ENCODE measurements at places on chromosomes 6 and 20. TPM values are rescaled to one million over a fixed set of nuclear protein-coding genes. Genes with fewer than 3 reads are reported as not detected.
A peak's percentile ranks its signal among the peaks of the same experiment; 100 is the strongest.

DNA sequence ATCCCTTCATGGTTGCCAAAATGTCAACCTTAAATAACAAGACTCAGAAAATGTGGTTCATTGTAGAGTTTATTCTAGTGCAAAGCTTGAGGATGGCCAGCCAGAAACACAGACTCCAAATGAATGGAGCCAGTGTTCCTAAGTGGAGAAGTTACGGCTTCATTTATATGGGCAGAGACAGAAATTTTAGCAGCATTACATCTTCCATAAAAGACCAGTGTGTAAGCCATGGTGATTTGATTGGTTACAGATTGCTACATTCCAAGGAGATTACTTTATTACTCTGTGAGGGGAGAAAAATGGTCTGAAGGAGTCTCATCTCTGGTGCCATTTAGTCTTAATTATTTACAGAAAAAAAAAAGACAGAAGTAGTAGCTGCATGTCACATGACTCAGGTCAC is 97.8 kb downstream of the OTOR start:
- H3K4me3 ChIP-seq: no peak overlapping the region
- no peak for DNase-seq
- H3K27ac ChIP-seq: no peak overlapping the region
- peaks cover 31% of the 10 kb centered on the region for H3K27me3 ChIP-seq
- H3K36me3 ChIP-seq: peaks cover 6% of the 10 kb centered on the region
- no peaks in the 10 kb centered on the region for H3K4me1 ChIP-seq

Gene TPMT
- 8.7 TPM for total RNA-seq

DNA sequence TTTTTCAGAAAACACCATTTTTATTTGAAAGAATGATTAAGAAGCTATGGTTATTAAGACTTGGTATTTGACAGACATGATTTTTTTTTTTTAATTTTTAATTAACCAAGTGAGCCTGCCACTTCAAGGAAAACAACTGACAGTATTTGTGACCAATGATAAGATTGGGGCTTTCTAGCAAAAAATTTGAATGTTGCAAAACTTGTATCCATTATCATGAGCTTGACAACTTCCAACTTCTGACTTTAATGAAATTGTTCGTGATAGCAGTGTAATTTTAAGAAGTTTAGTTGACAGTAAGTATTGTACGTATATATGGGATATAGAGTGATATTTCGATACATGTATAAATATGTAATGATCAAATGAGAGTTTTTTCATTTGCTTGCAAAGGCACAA is 21.6 kb upstream of the POM121L2 start:
- H3K27me3 ChIP-seq: no peaks in the 10 kb centered on the region
- peak overlapping the region; percentile 27 for H3K27ac ChIP-seq
- peaks cover 18% of the 10 kb centered on the region for H3K4me1 ChIP-seq
- DNase-seq: no peak

DNA sequence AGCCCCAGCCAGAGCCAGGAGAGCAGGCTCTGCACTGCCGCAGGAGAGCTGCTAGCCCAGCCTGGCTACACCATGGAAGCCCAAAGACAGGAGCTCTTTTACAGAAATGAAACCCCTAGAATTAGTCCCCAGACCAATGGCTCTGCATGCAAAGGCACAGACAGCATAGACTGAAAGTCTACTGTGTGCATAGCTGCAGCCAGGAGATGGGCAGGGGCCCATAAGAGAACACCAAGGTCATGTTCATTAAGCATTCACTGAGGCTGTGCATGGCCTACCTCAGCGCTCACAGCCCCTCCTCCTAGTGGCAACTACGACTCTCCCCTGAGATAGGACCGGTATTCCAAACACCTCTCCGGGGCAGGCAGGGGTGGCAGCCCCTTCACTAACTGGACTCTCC is 34.9 kb downstream of the SNX5 start:
- no peak overlapping the region for H3K27ac ChIP-seq
- H3K27me3 ChIP-seq: no peaks in the 10 kb centered on the region
- peaks cover 2% of the 10 kb centered on the region for H3K36me3 ChIP-seq

- no peaks in the 10 kb centered on the region for H3K27me3 ChIP-seq
- H3K4me3 ChIP-seq: no peak overlapping the region
- H3K4me1 ChIP-seq: peaks cover 4% of the 10 kb centered on the region
- no peak for DNase-seq
Measured at GRCh38 chr6:27138837-27139755, 108.4 kb upstream of the PRSS16 start.

Gene THBS2
- total RNA-seq: 0.05 TPM

- DNase-seq: no peak
- no peaks in the 10 kb centered on the region for H3K36me3 ChIP-seq
- peaks cover 18% of the 10 kb centered on the region for H3K4me1 ChIP-seq
- peak overlapping the region; percentile 98 for H3K27ac ChIP-seq
Measured at GRCh38 chr20:53622247-53623133, 28.9 kb upstream of the ZNF217 start.

Gene FERMT1
- 25.5 TPM for total RNA-seq

DNA sequence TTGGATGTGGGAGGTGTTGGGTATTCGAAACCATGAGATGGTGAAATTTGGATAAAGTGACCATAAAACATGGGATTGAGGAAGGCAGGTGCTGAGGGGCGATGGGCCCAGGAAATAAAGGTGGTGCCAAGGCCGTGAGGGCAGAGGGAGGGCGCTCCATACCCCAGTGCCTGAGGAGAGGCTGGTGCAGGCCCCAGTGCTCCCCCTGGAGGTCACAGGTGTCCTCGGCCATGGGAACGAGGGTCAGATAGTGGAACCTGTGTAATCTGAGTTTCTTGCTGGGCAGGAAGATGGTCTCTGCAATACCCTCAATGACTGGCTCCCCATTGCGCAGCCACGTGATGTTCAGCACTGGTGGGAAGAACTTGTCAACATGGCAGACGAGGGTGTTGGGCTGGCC is 16.2 kb downstream of the HLA-DPB1 start:
- no peaks in the 10 kb centered on the region for H3K4me1 ChIP-seq
- DNase-seq: peak; percentile 20

Gene OR2H1
- not detected for total RNA-seq

Gene MAP1LC3A
- total RNA-seq: 10.7 TPM

DNA sequence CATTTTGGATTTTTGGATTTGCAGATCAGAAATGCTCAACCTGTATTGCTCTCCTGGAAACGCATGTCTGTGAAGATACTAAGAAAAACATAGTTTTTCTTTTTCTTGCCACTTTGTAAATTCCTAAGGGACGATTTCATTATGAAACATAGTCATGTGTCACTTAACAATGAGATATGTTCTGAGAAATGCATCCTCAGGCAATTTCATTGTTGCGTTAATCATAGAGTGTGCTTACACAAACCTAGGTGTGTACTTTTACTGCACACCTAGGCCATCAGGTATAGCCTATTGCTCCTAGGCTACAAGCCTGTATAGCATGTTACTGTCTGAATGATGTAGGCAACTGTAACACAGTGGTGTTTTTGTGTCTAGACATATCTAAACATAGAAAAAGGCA is 13.4 kb upstream of the THEMIS start:
- no peaks in the 10 kb centered on the region for H3K27me3 ChIP-seq
- no peaks in the 10 kb centered on the region for H3K4me1 ChIP-seq
- DNase-seq: peak; percentile 17
- no peak overlapping the region for H3K27ac ChIP-seq
- H3K36me3 ChIP-seq: no peaks in the 10 kb centered on the region
- no peak overlapping the region for H3K4me3 ChIP-seq

Gene RGS17
- 2.5 TPM for total RNA-seq

DNA sequence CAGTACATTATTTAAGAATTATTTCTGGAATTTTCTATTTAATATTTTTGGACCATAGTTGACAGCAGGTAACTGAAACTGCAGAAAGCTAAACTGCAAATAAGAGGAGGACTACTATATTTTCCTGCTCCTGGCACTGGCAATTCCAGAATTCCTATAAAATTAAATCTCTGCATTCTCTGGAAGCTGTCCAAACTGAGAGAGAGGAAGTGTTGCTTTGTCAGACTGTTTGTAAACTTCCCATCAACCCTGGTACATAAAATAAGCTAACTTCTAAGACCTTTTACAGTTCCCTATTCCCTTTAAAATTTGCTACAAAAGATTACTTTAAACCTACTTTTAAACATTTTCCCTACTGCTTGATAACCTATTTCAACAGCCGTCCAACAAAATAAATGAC is 196.1 kb upstream of the RUNX2 start:
- H3K4me1 ChIP-seq: peaks cover 5% of the 10 kb centered on the region
- no peak for DNase-seq
- H3K36me3 ChIP-seq: peaks cover 6% of the 10 kb centered on the region
- H3K27ac ChIP-seq: no peak overlapping the region
- H3K4me3 ChIP-seq: no peak overlapping the region

DNA sequence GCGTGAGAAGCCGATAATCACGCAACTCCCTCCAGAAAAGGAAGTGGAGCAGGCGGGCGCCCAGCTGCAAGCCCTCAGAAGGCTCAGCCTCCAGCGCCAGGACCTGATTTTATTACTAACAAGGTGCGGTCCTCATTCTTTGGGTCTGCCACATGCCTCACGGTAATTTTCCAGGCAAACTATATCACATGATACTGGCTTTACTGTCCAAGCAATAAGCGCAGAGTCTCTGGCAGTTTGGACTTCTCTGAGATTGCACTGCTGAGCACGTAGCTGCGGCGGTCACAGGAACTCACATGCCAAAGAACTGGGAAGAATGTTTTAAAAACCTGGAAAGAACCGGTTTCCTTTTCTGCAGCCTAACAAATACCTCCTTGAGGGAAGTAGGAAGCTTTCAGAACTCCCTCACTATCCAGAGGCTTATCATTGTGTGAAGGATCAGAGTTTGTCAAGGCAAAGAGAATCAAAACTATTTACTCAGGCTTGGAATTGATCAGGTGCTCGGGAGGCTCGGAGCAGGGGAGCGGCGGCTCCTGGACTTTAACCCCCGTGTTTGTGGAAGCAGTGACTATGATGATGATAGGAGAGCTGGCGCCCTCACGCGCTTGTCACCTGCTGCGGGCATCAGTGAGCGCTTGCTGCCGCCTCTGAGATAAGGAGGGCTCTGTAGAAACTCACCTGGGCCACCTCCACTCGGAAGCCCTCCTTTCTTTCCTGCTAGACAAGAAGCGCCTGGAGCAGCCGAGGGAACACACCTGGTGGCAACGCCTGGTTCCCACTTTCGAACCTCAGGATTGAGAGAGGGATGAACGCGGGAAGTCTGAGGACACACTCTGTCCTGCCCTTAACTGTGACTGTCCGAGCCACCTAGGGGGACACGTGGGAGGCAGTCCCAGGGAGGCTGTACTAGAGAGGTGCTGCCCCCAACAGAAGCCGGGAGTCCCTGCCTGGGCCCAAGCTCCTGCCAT is 27.2 kb upstream of the SYNJ2 start:
- H3K27ac ChIP-seq: no peak overlapping the region
- DNase-seq: no peak
- H3K4me3 ChIP-seq: no peak overlapping the region
- peaks cover 5% of the 10 kb centered on the region for H3K4me1 ChIP-seq
- H3K36me3 ChIP-seq: no peaks in the 10 kb centered on the region

DNA sequence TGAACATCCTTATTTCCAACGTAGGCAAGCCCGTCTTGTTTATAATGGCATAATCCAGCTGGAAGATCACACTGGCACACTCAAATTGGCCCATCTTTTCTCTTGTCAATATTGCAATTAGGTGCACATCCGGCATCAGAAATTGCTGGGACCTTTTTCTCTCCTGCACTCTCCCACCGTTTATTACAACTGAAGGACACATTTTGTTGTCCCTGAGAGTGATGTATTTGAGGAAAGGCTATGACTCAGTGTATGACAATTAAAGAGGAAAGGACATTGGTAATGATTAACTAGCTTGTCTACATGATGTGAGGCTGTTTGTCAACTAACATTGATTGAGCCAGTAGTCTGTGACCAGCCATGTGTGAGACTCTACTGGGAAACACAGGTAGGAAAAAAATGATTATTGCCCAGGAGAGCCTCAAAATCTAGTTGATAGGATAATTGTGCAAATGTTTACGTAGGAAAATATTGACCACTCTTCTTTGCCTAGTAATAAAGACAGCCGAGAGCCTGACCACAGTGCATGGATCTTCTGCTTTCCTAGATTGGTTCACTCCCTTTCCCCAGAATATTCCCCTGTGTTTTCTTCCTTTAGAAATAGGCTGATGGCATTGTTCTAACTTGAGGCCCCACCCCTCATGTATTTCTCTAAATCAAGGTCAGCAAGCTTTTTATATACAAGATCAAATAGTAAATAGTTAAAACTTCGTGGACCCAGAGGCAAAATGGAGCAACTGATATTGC is 230.0 kb upstream of the BTBD3 start:
- no peaks in the 10 kb centered on the region for H3K4me1 ChIP-seq
- DNase-seq: no peak
- H3K27ac ChIP-seq: no peak overlapping the region
- H3K27me3 ChIP-seq: no peaks in the 10 kb centered on the region
- no peak overlapping the region for H3K4me3 ChIP-seq

GRCh38 chr6:159194421-159194820 is 25.2 kb downstream of the FNDC1 start:
- H3K4me3 ChIP-seq: no peak overlapping the region
- DNase-seq: no peak
- H3K27ac ChIP-seq: no peak overlapping the region
- no peaks in the 10 kb centered on the region for H3K4me1 ChIP-seq
- peaks cover 14% of the 10 kb centered on the region for H3K27me3 ChIP-seq

Gene TBXT
- not detected for total RNA-seq

Gene LRFN2
- not detected for total RNA-seq

GRCh38 chr6:47016909-47017308 is 25.2 kb downstream of the ADGRF1 start:
- H3K27me3 ChIP-seq: no peaks in the 10 kb centered on the region
- H3K36me3 ChIP-seq: no peaks in the 10 kb centered on the region
- DNase-seq: no peak
- no peak overlapping the region for H3K27ac ChIP-seq
- H3K4me3 ChIP-seq: no peak overlapping the region

- DNase-seq: no peak
- H3K36me3 ChIP-seq: no peaks in the 10 kb centered on the region
- no peaks in the 10 kb centered on the region for H3K27me3 ChIP-seq
- no peak overlapping the region for H3K27ac ChIP-seq
- H3K4me3 ChIP-seq: no peak overlapping the region
Measured at GRCh38 chr6:161271343-161272030, 2.4 kb downstream of the AGPAT4 start.

DNA sequence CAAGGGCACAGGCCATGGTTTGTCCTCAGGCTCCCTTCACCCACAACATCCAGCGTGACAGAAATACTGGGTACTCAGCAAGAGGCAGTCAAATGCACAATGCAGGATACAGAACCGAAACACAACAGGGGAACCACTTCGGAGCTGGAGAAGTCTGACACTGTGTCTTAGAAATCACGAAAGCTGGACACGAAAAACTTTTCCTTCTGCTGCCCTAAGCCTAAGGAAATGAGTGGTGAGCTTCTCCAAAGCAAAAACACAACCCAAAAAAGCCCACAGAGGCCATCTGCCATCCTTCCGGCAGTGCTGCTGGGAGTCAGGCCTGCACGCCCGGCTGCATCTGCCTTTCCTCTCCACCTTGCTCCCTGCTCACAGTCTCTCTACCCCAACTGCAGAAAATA is 106.3 kb downstream of the SLC23A2 start:
- DNase-seq: no peak
- no peak overlapping the region for H3K27ac ChIP-seq
- peaks cover 12% of the 10 kb centered on the region for H3K36me3 ChIP-seq
- no peaks in the 10 kb centered on the region for H3K27me3 ChIP-seq
- H3K4me3 ChIP-seq: no peak overlapping the region
